ENCODE measurements at places on chromosomes 13 and 19. TPM values are rescaled to one million over a fixed set of nuclear protein-coding genes. Genes with fewer than 3 reads are reported as not detected.

- H3K4me3 ChIP-seq = no peak overlapping the region
- H3K27me3 ChIP-seq = no peaks in the 10 kb centered on the region
- H3K27ac ChIP-seq = no peak overlapping the region
- H3K36me3 ChIP-seq = no peaks in the 10 kb centered on the region
These were observed 522.2 kb downstream of the FGF9 start for GRCh38 chr13:22193070-22193469.

DNA sequence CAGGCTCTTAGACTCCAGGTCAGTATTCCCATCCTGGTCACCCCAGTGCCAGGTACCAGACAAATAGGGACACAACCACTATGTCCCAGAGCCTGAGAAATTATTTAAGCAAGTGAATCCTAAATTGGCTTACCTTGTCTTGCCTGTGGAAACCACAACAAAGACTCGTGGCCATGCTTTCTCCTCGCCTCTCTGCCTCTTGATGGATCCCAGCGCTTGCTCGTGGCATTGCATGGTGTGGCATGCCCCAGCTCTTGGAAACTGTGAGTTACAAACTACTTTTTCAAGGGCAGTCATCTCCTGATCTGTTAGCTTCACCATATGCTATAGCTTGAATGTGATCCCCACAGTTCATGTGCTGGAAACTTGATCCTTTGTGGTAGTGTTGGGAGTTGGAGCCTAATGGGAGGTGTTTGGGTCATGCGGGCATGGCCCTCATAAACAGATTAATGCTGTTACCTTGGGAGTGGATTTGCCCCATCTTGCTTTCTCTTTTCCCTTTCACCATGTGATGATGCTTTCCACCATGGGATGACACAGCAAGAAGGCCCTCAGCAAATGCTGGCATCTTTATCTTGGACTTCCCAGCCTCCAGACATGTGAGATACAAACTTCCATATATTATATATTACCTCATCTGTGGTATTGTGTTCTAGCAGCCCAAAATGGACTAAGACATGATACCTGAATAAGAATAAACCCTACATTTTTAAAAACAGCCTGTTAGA, 31.2 kb downstream of the SPRYD7 start:
- H3K4me1 ChIP-seq = no peaks in the 10 kb centered on the region
- H3K4me3 ChIP-seq = no peak overlapping the region
- no peaks in the 10 kb centered on the region for H3K36me3 ChIP-seq
- no peaks in the 10 kb centered on the region for H3K27me3 ChIP-seq

The CCNA1 gene
- 3.8 TPM for polyA plus RNA-seq

The ZNF835 gene
- polyA plus RNA-seq = 0.56 TPM

GRCh38 chr19:11257846-11258380, 4.4 kb downstream of the DOCK6 start:
- no peaks in the 10 kb centered on the region for H3K4me1 ChIP-seq
- H3K27me3 ChIP-seq = no peaks in the 10 kb centered on the region
- H3K36me3 ChIP-seq = no peaks in the 10 kb centered on the region
- DNase-seq = no peak
- H3K4me3 ChIP-seq = no peak overlapping the region

The ZNF878 gene
- polyA plus RNA-seq = 8.7 TPM

DNA sequence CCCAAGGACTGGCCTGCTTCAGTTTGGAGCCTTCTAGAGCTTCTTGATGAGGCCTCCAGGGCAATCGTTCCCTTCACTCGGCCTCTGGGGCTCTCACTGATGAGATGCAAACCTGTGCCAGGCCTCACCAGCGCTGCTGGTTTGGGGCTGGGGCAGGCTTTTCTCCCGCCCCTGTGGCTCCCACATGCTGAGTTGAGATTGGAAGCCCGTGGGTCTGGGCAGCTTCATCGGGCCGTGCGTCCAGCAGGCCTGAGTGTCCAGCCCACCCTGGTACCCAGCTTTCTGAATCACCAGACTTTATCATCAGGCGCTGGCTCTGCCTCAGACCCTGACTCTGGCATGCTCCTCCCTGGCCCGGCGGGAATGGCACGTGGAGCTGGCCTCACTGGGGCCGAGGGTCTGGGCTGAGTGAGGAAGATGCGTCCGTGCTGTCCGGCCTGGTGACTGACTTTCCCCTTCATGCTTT, 4.3 kb downstream of the CALM3 start:
- peaks cover 21% of the 10 kb centered on the region for H3K36me3 ChIP-seq
- peaks cover 11% of the 10 kb centered on the region for H3K4me1 ChIP-seq
- H3K27ac ChIP-seq = no peak overlapping the region

The MIR17HG gene
- 14.8 TPM for polyA plus RNA-seq

The ZNF320 gene
- polyA plus RNA-seq = 13.6 TPM
